NCI-H1436 treated with DMSO at 0.1 percent for 48 hours (cell line): ENCODE measurements at places on chromosomes 12 and 14.

DNA sequence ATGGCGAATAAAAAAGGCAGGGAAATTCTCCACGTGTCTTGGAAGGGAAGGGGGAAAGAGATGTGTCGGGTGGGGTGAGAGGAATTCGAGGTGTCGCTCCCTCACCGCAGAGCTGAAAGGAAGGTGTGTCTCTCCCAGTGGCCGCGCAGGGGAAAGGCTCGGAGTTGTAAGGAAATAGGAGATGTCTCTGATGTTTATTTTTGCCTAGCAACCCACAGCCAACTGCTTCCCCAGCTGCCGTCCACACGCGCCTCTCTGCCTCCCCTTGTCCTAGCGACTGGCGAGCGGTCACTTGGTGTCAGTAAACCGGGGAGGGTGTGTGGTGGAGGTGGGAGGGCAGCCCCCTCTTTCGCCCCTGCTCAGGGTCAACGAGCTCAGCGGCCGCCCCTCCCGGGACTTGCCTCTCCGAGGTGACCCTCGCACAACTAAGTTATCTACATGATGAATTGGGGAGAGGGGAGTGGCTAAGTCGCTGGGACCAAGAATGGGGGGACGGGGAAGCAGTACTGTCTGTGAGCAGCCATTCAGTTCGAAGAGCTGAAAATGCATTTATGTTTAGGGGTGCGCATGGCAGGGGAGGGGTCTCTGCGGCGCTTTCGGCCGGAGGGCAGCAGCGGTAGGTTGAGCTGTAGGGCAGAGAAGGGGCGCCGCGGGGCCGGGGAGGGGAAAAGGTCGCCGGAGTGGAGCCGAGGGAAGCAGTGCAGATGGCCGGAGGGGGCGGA, 585 bp upstream of the DYRK2 start:
- peak; percentile 32 for DNase-seq

GRCh38 chr14:61641914-61642613, 53.2 kb upstream of the HIF1A start:
- no peak for DNase-seq

GRCh38 chr14:77400216-77400615, 23.0 kb downstream of the SAMD15 start:
- no peak for DNase-seq

DNA sequence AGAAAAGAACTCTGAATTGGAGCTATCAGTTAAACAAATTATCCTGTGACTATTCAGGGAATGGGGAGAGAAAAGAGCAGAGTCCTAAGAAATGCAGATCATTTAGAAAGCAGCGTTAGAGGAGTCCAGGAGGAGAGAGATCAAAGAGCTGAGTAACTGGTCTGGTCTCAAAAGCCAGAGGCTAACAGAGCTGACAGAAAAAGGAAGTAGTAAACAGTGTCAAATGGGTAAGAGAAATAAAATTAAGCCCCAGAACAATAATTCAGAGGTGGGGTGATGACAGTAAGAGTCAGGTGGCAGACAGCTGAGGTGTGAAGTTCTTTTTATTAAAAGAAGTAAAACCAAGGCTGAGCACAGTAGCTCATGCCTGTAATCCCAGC, 19.3 kb downstream of the GXYLT1 start:
- DNase-seq = no peak

GRCh38 chr14:79613625-79614024, 597.7 kb downstream of the DIO2 start:
- no peak for DNase-seq

GRCh38 chr12:122672515-122672914, 30.6 kb downstream of the HCAR2 start:
- DNase-seq = no peak

DNA sequence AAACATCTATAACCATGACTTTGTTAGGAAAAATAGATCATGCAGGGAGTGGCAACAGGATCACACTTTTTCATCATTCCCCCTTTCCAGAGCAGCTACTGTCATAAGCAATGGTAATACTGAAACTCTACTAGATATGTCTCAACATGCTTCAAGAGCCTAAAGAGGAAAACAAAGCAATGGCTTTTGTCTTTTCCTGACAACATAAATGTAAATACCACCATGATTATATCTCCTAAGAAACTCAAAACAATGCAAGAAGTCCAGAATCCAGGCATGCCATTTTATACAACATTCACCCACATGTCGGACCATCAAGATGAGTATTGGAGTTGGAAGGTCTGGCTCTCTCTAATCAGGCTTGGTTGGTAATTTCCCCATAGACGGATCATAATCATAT, 78.7 kb downstream of the KIF21A start:
- no peak for DNase-seq

DNA sequence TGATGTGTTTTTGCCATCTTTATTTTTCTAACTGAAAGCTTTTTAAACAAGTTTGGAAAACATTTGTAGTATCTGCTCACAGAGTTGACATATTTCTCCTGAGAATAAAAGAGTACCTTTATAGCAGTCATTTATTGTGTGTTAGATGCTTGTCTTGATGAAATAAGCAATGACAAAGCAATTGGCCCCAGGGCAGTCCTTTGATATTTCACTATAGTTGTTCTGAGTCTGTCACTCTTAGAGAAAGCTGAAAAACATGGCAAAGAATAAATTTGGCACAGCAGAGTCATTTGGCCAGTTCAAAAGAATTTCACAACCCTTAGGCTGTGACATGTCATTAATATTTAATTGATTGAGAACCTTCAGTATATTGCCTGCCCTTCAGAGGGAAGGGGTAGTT, 166.2 kb downstream of the PTPRO start:
- no peak for DNase-seq

- no peak for DNase-seq
Observed at GRCh38 chr12:57518176-57518919, 2.0 kb downstream of the DDIT3 start.
